ENCODE measurements at places on chromosomes 5 and 9. TPM values are rescaled to one million over a fixed set of nuclear protein-coding genes. Genes with fewer than 3 reads are reported as not detected.

GRCh38 chr5:61256474-61256873 is 75.6 kb upstream of the ZSWIM6 start:
- DNase-seq = no peak

Gene ACER2
- polyA plus RNA-seq = not detected

Gene COMMD10
- polyA plus RNA-seq = 69.1 TPM

DNA sequence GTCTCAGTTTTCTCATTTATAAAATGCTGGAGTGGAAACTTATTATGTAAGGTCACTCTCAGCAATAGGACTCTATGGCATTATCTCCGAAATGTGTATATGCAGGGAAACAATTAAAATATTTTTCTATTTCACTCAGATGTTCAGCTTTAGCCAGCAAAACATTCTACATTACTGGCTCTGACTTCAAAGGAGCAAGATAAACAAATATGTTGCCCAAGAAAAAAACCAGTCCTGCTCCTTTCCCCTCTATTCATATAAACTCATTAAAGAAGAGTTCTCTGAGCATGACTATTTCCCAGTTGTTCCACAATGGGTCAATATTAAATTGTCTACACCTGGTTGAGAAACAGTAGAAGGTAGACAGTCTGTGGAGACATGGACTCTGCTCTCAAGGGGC is 155.0 kb downstream of the NPR3 start:
- DNase-seq = no peak

GRCh38 chr5:131436081-131436480 is 172.2 kb downstream of the CDC42SE2 start:
- DNase-seq = no peak

DNA sequence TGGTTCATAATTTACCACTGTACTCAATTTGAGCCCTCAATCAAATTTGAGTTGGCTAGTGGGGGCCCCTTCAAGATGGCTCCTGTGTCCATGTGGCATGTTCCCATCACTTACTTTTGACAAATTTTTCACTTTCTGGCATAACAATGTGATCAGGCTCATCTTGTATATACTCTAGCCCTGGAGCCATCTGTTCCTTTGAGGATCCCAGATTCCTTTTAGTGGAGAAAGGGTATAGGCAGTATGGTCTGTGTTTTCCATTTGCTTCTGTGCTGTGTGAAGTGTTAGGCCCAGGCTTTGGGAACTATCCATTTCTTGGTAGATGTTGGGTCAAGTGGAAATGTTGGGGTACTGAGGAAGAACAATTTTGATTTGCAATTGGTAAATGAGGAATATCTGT is 45.7 kb downstream of the SH3GL2 start:
- no peak for DNase-seq

Gene ZNF658
- 1.1 TPM for polyA plus RNA-seq

GRCh38 chr9:3887786-3888496 is 362.1 kb upstream of the RFX3 start:
- no peak for DNase-seq

DNA sequence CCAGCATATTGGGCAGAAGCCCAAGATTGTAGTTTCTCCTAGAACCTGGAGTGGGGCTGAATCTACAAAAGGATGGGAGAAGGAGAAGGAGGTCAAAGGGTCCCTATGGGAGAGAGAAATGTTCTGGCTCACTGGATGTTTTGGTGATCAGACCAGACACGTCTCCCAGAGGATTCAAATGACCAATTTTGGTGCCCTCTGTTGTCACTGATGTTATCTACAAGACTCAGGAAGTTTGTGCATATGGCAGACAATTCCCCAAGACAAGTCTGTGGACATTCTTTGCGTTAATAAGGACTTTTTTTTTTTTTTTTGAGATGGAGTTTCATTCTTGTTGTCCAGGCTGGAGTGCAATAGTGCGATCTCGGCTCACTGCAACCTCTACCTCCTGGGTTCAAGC is 137.2 kb upstream of the SMARCA2 start:
- DNase-seq = no peak

- no peak for DNase-seq
Measured at GRCh38 chr5:60277941-60278340, 384.4 kb upstream of the PDE4D start.

Gene SIT1
- polyA plus RNA-seq = 0.49 TPM

DNA sequence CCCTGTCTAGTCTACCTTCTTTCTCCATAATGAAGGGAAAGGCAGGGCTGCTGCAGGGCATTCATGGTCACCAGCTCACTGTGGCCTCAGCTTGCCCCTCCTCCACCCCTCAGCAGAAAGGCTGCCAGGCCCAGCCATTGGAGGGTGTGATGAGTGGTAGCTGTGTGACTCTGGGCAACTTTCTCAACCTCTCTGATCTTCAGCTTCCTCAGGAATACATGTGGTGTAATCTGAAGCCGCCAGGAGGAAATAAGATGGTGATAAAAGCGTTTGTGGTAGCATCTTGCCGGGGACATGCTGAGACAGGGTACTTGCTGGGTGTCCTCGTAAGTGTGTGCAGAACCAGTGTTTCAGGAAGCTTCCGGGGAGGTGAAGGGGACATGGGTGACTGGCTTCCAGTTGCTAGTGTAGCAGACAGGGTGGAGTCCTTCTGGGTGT is 9.8 kb downstream of the CXCL14 start:
- no peak for DNase-seq

- no peak for DNase-seq
Measured at GRCh38 chr5:113427871-113428574, 6.8 kb downstream of the TSSK1B start.

DNA sequence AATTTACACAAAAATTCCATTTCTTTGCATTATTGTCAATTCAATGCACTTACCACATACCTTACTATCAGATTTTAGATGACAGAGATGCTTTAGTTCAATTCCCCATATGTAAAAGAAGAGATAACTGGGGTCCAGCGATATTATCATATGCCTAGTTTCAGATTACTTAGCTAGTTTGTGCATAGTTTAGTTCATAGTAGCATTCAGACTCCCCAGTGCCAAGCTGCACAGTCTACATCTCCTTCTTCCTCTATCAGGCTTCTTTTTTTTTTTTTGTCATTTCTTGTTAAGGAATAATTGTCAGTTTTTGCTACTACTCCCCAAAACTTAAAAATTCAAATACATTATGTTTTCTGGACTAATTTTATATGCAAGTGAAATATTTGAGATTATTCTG is 175.0 kb downstream of the SSBP2 start:
- no peak for DNase-seq

Gene RIC1
- polyA plus RNA-seq = 6.3 TPM

Gene WDR38
- polyA plus RNA-seq = not detected

Gene OGN
- not detected for polyA plus RNA-seq

Gene ABHD17B
- polyA plus RNA-seq = 39.5 TPM

DNA sequence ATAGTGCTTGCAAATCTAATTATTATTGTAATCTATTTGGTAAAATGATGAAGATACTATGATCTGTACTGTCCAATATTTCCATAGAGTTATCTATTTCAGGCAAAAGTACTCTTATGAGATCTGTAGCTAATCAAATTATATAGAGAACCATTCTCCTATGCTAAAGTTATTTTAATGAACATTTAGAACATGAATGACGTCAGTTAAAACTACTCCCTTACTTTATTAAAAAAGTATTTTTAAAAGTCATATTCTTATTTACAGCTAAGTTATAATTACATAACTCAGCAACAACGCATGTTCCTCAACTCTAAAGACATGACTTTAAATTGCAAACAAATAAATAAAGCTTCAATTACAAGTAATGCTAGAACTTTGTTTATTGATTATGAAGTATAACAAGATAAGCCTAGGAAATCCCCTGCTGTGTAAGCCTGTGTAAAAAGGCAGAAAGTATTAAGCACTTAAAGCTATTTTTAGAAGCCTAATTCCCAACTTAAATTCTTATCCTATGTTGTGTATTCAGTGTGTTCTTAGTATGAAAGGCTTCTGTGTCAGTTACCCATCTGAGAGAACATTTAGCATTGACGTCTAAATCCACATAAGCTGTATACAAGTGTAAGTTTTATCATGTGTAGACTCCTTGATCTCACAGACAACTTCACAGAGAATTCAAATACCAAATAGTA is 285.7 kb downstream of the HCN1 start:
- no peak for DNase-seq

DNA sequence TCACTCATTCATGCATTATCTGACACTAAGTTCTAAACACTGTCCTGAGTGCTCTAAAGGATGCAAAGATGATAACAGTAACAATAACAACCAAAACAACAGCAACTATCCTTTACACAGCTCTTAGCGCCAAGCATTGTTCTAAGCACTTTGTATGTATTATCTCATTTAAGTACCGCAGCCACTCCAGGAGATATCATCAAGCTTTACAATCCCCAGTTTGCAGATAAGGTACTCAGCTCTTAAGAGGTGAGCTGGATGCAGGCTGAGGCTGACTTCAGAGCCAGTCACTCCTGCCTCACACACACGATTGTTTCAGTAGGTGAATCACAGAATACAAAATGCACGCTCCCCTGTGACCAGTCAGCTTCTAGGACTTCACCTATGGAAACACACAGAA is 141.8 kb downstream of the PAX5 start:
- no peak for DNase-seq

Gene PCDHB9
- not detected for polyA plus RNA-seq

GRCh38 chr9:81492710-81493447 is 196.5 kb downstream of the TLE1 start:
- DNase-seq = no peak

Gene HMCN2
- not detected for polyA plus RNA-seq

- no peak for DNase-seq
Measured at GRCh38 chr5:53820119-53820801, 259.8 kb downstream of the NDUFS4 start.

GRCh38 chr5:112844489-112844888 is 16.6 kb upstream of the SRP19 start:
- DNase-seq = no peak
